ENCODE measurements at places on chromosomes 11 and 22. TPM values are rescaled to one million over a fixed set of nuclear protein-coding genes. Genes with fewer than 3 reads are reported as not detected.

The MB gene
- not detected for total RNA-seq

The SCN3B gene
- under 0.01 TPM for total RNA-seq

The MPEG1 gene
- total RNA-seq = not detected

The DDX25 gene
- total RNA-seq = 0.11 TPM

The JAML gene
- under 0.01 TPM for total RNA-seq

The BTG4 gene
- total RNA-seq = not detected

The RAPSN gene
- total RNA-seq = not detected
